ENCODE measurements at places on chromosomes 11 and 22. TPM values are rescaled to one million over a fixed set of nuclear protein-coding genes. Genes with fewer than 3 reads are reported as not detected.
A peak's percentile ranks its signal among the peaks of the same experiment; 100 is the strongest.

RFPL1 gene
- total RNA-seq: not detected

DNA sequence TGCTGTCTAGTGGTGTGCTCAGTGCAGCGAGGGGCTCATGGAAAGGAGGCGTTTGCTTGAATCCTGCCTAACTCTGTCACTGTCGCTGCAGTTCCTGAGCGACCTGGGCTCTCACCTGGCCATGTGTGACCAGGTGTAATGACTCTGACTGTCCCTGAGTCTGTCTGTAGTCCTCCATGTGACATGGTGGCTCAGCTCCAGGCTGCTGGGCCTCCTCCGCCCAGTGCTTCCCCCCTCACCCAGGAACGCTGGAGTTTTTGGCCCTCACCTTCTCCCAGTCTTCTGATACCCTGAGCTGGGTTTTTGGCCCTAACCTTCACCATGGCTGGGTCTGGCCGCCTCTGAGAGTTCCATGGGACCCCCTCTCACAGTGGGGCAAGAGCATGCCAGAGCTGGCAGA lies 20.3 kb downstream of the MICALL1 start:
- DNase-seq: no peak

FOLH1 gene
- 0.54 TPM for total RNA-seq

C1QTNF4 gene
- total RNA-seq: 97.2 TPM

KCNQ1OT1 gene
- total RNA-seq: 2.7 TPM

GRCh38 chr11:118226296-118226695 lies 1.5 kb upstream of the JAML start:
- DNase-seq: no peak

- no peak for DNase-seq
Observed at GRCh38 chr11:78806214-78807004, 231.7 kb upstream of the NARS2 start.

LRRC4C gene
- 1.9 TPM for total RNA-seq

- no peak for DNase-seq
Observed at GRCh38 chr11:117679461-117679860, 117.6 kb downstream of the DSCAML1 start.

NXPE2 gene
- total RNA-seq: not detected

GRCh38 chr11:113419454-113420003 lies 31.9 kb downstream of the ANKK1 start:
- DNase-seq: no peak

- DNase-seq: no peak
Observed at GRCh38 chr22:45554040-45554406, 51.3 kb downstream of the FBLN1 start.

- no peak for DNase-seq
Observed at GRCh38 chr11:132858223-132858622, 674.1 kb downstream of the OPCML start.

DNA sequence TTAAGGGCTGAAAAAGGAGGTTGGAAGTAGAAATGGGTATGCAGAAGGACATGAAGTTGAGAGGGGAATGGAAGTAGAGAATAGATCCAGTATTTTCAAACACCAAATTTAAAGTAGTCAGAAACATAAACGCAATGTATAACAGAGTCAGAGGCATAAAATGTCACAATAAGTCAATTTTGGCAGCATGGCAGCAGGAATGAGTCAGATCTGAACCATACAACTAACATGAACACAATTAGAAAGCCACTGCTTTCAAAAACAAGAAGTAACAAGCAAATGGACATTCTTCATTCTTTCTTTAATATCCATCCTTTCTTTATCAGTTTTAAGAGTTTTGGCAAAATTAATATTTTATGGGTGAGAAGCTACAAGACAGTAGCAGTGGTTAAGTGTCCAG lies 2.5 kb downstream of the CHORDC1 start:
- no peak for DNase-seq

GRCh38 chr11:30683176-30683575 lies 97.0 kb upstream of the MPPED2 start:
- no peak for DNase-seq

GRCh38 chr11:134261626-134262488 lies 8.5 kb downstream of the ACAD8 start:
- DNase-seq: peak; percentile 48

- DNase-seq: no peak
Observed at GRCh38 chr11:13215149-13215548, 62.4 kb upstream of the BMAL1 start.

- DNase-seq: no peak
Observed at GRCh38 chr22:21626735-21627469, 2.9 kb downstream of the YDJC start.

BRD1 gene
- 46.0 TPM for total RNA-seq

DNA sequence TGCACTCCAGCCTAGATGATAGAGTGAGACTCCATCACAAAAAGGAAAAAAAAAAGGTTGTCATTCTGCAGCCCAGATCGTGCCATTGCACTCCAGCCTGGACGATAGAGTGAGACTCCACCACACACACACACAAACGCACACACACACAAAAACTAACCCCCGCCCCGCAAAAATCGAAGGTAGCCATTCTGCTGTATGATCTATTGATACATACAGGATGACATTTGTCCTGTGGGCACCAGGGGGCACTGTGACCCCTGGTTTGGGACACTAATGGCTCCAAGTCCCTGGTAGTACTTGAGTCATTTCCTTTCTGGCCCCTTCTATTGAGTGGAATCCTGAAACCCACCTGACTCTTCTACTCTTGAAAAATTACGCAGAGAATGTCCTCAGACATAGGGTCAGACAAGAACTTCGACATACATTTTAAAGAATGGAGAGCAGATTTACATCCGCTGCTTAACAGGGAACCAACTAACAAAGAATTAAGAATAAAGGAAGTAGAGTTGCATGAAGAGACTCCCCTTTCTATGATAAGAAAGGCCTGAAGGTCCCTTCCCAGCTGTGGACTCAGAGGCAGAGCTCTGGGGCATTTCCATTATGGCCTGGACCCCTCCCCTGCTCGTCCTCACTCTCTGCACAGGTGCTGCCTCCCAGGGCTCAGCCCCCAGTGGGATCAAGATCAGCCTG lies 35.0 kb upstream of the PRAME start:
- DNase-seq: peak; percentile 71

DNA sequence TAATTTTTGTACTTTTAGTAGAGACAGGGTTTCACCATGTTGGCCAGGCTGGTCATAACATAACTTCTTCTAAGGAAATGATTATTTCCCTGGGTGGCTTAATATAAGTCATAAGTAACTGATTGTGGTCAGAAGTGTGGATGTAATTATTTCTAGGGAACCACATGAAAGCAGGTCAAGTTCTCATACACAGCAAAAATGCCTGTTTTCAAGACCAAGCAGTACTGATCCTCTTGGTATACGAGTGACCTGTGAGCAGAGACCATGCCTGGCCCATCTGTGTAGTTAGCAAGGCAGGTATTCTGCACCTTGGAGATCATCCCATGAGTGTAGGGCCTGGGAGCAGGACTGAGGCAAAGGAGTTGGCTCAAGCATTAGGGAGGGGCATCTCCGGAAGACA lies 32.5 kb upstream of the NUCB2 start:
- no peak for DNase-seq

SCGB2A2 gene
- not detected for total RNA-seq

DNA sequence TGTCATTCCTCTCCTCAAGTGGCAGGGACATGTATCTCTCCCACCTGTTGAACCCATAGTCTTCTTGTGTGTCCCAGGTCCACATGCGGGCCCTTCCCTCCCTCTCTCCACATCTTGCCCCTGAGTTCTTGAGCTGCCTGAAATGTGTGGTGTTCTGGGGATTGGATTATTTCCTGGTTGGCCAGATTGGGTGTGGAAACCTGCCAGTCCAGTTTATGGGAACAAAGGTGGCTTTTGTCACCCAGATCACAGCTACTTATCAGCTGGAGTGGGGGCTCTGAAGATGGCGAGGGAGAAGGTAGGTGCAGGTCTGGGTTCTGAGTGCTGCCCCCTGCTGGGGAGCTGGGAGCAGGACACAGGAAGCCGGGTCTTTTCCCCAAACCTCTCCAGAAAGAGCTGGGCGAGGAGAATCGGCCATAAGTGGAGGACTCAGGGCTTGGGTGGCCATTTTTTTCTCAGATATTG lies 14.2 kb downstream of the DTX4 start:
- DNase-seq: no peak

DNA sequence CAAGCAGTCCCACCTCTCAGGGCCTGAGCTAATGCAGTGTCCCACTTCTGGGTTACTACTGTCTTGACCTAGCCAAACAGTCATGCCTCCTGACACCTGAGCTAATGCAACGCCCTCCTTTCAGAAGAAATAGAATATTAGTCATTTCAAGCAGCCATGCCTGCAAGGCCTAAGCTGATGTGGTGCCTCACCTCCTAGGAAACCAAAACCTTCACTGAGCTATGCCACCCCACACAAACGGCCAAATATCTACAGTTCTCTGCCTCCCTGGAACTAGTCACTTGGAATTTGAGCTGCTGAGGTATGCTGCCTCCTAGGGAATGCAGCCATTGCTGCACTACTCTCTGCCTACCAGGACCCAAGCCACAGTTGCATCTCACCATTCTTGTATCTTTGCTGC lies 8.3 kb upstream of the MS4A6E start:
- DNase-seq: no peak

DNA sequence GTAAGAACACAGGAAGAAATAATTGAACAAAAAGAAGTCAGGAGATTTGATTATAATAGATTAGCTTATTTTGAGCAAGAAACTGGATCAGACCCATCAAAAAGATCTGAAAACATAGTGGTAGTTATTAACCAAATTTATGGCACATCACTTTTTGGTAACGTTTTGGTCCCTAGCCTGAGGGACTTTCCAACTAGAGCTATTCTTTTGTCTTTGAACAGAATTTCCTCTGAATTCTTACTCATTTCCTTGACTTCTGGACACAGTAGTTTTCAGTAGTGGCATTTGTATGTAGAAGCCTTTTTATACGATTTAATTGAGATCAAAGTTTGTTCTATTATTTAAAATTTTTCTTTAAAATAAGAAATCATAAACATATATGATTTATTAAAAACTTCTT lies 96.5 kb upstream of the PDGFD start:
- no peak for DNase-seq

PTPRCAP gene
- total RNA-seq: 230 TPM

DNA sequence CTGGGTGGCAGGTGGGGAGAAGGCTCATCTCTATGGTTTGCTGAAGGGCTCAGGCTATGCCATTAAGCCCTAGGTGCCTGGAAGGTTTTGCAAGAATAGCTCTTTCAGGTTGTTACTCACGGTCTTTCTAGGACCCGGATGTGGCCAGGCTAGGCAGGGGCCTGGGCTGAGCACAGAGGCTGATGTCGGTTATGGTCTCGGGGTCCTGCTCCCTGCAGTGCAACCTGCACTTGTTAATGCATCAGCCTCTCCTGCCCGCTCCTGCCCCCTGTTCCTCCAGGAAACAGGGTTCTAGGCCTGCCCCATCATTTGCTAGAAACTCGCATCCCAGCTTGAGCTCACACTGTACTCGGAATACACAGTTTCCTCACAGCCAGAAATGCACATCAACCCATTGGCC lies 79.1 kb upstream of the SLC22A12 start:
- DNase-seq: no peak

MRGPRE gene
- total RNA-seq: not detected

DNA sequence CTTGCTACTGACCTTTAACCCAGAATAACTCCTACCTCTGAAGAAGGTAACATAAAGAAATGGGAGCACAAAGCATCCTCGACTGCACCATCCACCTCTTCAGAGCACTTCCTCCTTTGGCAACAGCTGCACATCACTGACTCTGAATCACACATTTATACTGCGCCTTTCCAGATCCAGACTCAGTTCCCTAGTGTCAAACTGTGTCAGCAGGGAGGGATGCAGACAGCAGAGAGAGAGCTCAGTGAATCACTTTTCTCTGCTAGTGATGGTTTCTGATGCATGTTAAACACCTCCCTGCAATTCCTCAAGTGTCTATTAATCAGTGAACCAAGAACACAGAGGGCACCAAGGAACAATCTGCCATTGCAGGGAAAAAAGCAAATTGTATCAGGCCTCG lies 118.9 kb downstream of the PLEKHA7 start:
- no peak for DNase-seq

DNA sequence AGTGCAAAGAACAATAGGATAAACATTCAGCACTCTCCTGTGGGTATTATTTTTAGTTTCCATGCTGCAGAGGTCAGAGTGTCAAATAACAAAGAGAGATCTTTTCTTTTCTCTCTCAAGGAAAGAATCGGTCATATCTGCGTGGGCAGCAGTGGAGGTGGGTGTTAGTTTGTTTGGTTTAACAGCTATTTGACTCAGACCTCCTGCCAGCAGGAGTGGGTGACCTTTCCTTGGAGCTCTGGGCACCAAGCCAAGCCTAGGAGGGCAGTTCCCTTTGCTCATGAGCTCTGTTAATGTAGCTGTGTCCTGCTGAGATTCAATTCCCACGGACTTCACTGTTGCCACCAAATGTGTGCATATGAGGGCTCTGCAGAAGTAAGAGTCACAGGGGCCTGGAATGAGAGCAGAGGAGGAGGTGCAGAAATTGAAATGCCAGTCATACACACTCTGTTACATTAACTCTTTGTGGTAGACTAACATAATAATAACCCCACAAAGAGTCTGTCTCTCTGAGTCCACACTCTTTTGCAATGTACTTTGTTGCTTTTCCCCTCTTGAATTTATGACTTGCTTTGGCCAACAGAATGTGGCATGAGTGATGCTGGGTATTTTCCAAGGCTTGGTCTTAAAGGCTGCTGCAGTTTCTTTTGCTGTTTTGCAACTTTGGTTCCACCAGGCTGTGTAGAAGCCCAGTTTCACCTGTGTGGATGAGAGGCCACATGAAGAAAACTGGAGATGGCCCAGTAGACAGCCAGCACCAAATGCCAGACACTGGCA lies 76.0 kb upstream of the GRK3 start:
- DNase-seq: no peak

DNA sequence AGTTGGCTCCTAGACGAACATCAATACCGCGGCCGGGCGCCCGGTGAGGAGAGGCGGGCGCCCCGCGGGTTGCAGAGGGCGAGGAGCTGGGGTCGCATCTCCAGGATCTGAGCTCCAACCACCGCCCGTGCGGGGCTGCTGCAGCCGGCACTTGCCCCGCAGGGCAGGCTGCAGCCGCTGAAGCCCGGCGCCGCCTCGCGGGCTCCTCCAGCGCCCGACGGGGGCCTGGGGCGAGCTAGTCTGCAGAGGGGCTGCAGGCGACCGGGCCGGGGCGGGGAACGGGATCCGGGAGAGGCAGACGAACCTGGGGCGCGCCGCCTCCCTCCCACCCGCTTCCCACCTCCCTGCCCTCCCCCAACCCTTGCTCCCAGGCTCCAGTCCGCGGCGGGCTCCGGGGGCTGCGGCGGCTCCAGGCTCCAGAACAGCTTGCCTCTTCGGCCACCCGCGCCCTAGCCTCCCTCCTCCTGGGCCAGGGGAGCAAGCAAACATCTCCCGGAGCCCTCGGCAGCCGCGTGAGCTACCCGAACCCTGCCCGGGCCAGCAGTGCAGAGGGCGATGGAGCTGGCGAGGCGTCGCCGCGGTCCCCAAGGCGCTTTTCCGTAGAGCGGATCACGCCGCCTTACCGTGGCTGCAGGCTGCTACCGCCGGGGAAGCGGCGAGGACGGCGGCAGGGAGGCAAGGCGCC lies 802 bp downstream of the TENM4 start:
- no peak for DNase-seq

GRCh38 chr11:30370164-30370563 lies 47.3 kb downstream of the ARL14EP start:
- no peak for DNase-seq

NRXN2 gene
- total RNA-seq: 1.6 TPM
